ENCODE measurements at places on chromosomes 16 and 17.

GRCh38 chr17:332023-332422 lies 20.6 kb downstream of the RPH3AL start:
- no peak for DNase-seq

GRCh38 chr17:51120357-51120738 lies 320 bp downstream of the SPAG9 start:
- DNase-seq: no peak

DNA sequence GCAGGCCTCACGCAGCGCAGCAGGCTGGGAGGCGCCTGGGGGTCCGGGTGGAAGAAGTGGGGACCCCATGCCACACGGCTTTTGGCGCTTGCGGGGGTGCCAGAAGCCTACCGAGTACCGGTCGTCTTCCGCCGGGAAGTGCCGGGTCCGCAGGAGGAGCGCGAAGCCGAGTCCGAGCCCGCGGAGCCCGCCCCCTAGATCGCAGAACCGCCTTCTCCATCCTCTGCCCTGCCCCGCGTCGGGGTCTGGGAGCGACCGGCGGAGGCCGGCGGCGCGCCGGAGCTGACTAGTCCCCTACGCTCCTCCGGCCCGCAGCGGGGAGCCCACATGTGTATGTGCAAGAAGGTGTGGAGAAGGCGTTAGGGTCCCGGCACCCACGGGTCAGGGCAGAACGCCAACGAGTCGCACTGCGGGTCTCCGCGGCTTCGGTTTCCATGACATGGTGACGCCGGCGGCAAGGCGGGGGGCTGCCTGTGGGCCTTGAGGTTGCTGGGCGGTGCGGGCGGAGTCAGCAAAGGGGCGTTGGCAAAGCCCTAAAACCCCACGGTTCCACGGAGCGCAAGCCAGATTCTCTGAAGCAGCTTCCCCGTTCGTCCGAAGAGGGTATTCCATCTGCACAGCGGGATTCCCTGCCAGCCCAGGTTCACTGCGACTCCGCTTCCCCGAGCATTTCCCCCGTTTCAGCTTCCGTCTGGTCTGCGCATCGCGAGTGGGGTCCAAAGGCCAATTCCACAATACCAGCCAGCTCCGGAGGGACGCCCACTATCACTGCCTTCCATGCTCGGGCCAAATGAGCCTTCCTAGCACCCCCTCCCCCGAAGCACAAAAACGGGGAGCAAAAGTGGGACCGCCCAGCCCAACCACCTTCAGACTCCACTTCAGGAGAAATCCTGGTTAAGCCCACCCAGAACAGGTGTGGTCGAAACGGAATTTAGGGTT lies 2.3 kb upstream of the LHX1 start:
- DNase-seq: no peak

DNA sequence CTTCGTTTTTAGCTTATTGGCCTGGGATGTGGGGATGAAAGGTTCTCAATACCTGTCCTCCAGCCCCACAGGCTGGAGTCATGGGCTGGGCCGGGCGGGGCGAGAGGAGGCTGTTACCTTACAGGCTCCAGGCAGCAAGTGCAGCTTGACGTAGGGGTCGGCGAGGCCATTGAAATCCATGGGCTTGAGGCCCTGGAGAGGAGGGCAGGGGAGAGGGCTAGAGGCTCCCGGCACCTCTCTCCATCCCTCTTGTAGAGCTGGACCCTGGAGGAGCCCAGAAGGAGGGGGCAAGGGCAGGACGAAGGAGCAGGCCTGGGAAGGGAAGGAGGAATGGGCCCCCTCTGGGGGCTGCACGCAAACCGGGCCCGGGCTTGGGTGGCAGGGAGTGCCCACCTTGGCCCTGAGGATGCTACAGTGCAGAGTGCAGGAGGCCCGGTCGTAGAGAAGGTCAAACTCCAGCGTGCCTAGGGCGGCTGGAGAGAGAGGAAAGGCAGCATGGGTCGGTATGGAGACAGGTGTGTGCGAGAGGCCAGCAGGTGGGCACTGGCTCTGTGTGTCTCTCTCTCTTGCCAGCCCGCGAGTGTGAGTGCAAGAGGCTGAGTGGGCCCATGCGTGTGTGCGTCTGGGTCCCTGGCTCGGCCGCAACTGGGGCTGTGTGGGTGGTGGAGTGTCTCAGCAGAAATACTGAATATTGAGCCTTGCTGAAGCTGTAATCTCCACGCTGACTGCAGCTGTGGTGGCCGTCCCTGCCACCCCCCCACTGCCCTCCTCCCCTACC lies 1.6 kb downstream of the DOC2A start:
- no peak for DNase-seq

DNA sequence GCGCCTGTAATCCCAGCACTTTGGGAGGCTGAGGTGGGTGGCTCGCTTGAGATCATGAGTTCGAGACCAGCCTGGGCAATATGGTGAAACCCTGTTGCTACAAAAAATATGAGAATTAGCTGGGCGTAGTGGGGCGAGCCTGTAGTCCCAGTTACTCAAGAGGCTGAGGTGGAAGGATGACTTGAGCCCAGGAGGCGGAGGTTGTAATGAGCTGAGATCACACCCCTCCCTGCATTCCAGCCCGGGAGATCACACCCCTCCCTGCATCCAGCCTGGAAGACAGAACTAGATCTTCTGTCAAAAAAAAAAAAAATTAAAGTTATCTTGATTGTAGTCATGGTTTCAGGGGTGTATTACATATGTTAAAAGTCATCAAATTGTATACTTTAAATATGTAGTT lies 26.8 kb upstream of the GLG1 start:
- no peak for DNase-seq

- DNase-seq: no peak
These were observed 4.7 kb downstream of the MLX start for GRCh38 chr17:42571435-42572225.

DNA sequence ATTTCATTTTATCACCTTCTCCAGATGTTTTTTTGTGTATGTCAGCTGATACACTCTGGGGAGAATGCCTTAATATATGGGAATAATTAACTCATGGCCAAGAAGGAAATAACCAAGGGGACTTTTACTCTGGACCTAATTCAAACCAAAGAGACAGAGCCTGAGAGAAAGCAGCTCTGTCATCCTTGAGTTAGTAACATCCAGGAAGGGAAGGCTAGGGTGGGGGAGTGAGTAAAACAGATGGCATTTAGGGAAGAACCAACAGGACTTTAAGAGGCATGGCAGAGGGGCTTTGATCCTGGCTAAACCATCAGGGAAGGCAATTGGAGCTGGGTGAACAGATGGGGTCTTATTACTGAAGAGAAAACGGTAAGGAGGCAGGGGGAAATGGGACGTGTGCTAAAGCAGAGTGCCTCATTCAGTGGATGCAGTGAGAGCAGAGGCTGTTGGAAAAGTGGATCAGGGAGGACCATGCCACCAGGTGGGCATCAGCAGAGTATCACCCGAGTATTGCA lies 2.5 kb upstream of the SMPD3 start:
- DNase-seq: no peak

- no peak for DNase-seq
These were observed 25.0 kb downstream of the NAA60 start for GRCh38 chr16:3468501-3468900.

GRCh38 chr17:18020971-18021370 lies 18.0 kb downstream of the ATPAF2 start:
- no peak for DNase-seq

DNA sequence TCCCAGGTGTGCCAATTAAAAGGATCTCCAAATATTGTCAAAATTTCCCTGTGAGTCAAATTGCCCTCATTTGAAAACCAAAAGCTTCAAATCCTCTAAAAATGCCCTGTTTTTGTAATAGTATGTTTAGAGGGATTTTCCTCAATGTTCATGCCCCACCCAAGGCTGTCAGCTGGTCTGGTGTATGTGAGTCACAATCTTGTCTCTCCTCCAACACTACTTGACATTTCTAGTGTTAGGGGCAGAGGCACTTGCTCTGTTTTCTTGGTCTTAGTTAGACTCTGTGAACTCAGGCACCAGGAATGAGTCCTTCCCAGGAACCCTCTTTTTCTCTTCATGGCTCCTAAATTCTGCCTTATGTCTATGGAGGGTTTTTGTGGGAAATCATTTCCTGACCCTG lies 634.8 kb downstream of the KCNJ2 start:
- no peak for DNase-seq

All from caudate nucleus (tissue), 63 donors.